Thyroid gland (tissue), 4 donors: ENCODE measurements at places on chromosomes 6 and 20. TPM values are rescaled to one million over a fixed set of nuclear protein-coding genes. Genes with fewer than 3 reads are reported as not detected.
A peak's percentile ranks its signal among the peaks of the same experiment; 100 is the strongest.

- no peak for DNase-seq
- no peak overlapping the region for H3K27ac ChIP-seq
Observed at GRCh38 chr6:168157272-168158212, 78.5 kb upstream of the FRMD1 start.

GRCh38 chr6:44655412-44656342 lies 268.2 kb downstream of the CDC5L start:
- no peaks in the 10 kb centered on the region for H3K27me3 ChIP-seq
- H3K4me1 ChIP-seq, result no peaks in the 10 kb centered on the region
- no peak overlapping the region for H3K27ac ChIP-seq

- H3K36me3 ChIP-seq, result no peaks in the 10 kb centered on the region
- no peak for DNase-seq
- H3K27ac ChIP-seq, result no peak overlapping the region
- H3K27me3 ChIP-seq, result no peaks in the 10 kb centered on the region
Observed at GRCh38 chr6:157531986-157532365, 151.0 kb downstream of the ZDHHC14 start.

Gene LYRM4
- 30.1 TPM for total RNA-seq

DNA sequence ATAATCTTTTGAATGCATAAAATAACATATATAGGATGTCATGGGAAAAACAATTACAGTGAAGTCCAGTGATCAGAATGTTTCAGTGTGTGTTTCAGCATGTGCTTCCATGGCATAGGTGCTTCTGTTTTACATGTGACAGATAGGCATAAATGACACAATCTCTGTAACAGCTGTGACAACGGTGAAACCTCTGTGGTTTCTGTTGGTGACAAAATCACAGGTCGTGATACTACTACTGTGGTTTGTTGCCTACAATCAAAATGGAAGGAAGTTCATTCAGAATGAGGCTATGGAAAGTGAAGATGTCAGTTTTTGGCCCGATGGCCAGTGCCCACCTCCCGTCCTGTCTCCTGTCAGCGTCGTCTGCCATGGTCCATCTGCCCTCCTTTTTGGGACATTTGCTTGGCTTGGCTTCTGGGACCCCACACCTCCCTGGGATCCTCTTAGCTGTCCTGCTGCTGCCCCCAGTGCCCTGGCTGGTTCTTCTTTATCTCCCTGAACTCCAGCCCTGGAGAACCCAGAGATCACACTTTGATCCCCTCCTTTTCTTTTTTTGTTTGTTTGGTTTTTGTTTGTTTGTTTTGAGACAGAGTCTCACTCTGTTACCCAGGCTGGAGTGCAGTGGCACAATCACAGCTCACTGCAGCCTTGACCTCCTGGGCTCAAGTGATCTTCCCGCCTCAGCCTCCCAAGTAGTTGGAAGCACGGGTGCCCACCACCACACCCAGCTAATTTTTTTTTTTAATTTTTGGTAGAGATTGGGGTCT lies 79.3 kb upstream of the NAA20 start:
- no peaks in the 10 kb centered on the region for H3K27me3 ChIP-seq
- H3K4me3 ChIP-seq, result no peak overlapping the region
- peak overlapping the region; percentile 32 for H3K27ac ChIP-seq

Gene SLC22A3
- total RNA-seq, result 0.67 TPM

Gene TFAP2A
- total RNA-seq, result 0.78 TPM

Gene LTB
- total RNA-seq, result not detected

- H3K4me1 ChIP-seq, result peaks cover 15% of the 10 kb centered on the region
- no peaks in the 10 kb centered on the region for H3K27me3 ChIP-seq
- no peak for DNase-seq
Observed at GRCh38 chr6:109875973-109876372, 102.1 kb upstream of the GPR6 start.

Gene GRM1
- 0.67 TPM for total RNA-seq

GRCh38 chr20:43895235-43895634 lies 19.4 kb upstream of the TOX2 start:
- no peaks in the 10 kb centered on the region for H3K4me1 ChIP-seq
- DNase-seq, result no peak
- H3K4me3 ChIP-seq, result no peak overlapping the region

Gene OR2H1
- not detected for total RNA-seq

Gene TCP11
- total RNA-seq, result 2.8 TPM

DNA sequence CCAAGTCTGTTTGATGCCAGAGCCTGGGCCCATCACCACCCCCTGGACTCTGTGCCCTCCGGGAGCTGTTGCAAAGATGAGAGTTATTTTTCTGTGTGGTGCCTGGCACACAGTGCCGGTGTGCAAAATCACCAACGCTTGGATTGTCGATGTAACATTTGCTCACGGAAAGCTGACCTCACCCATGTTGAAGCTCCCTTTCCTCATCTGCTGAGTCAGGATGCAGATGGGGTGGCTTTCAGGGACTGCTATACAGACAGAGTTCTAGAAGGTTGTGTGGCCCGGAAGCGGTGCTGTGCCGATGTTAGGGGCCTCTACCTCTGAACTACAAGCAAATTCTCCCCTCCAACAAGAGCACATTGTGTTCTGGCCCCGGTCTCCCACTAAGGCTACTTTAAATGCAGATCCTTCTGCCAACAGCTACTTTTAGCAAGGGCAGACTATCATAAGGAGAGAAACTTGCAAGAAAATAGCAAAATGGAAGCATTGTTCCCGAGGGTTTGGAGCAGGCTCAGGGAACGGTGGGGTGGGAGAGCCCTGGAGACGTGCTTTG lies 34.0 kb downstream of the EYA2 start:
- no peaks in the 10 kb centered on the region for H3K36me3 ChIP-seq
- peak; percentile 28 for DNase-seq
- H3K27ac ChIP-seq, result peak overlapping the region; percentile 49
- peaks cover 14% of the 10 kb centered on the region for H3K4me1 ChIP-seq
- no peak overlapping the region for H3K4me3 ChIP-seq

DNA sequence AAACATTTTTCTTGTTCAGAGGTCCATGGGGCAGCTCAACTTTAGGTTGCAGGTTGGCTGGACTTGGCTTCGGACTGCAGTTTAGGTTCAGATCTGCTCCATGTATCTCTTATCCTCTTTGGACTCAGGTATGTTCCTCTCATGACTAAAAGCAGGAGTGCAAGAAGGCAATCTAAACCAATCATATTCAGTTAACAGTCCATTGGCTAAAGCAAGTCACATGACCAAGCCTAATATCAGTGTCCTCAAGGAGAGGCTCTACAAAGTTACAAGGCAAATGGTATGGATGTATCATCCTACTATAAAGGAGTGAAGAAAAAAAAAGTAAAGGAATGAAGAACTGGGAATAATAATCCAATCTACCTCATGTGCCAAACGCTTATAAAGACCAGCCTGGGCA lies 2.5 kb upstream of the ACTR5 start:
- H3K4me1 ChIP-seq, result peaks cover 13% of the 10 kb centered on the region
- DNase-seq, result no peak
- H3K27ac ChIP-seq, result no peak overlapping the region
- H3K4me3 ChIP-seq, result no peak overlapping the region

Gene SPTLC3
- 71.5 TPM for total RNA-seq

- H3K4me1 ChIP-seq, result no peaks in the 10 kb centered on the region
- H3K27me3 ChIP-seq, result no peaks in the 10 kb centered on the region
- DNase-seq, result peak; percentile 38
- no peaks in the 10 kb centered on the region for H3K36me3 ChIP-seq
- H3K4me3 ChIP-seq, result no peak overlapping the region
- H3K27ac ChIP-seq, result no peak overlapping the region
Observed at GRCh38 chr6:37547564-37548061, 47.9 kb upstream of the CCDC167 start.

DNA sequence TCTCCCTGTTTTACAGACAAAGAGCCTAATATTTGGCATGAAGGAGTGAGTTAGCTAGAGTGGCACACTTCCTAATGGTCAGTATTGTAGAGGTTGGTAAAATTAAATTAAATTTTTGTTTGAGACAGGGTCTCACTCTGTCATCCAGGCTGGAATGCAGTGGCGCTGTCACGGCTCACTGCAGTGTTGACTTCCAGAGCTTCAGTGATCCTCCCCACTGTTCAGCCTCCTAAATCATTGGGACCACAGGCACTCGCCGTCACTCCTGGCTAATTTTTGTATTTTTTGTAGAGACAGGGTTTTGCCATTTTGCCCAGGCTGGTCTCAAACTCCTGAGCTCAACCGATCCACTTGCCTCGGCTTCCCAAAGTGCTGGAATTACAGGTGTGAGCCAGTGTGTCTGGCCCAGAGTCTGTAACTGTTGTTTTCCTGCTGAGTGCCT lies 70.9 kb downstream of the SCAND1 start:
- no peaks in the 10 kb centered on the region for H3K27me3 ChIP-seq
- H3K4me1 ChIP-seq, result peaks cover 17% of the 10 kb centered on the region
- H3K27ac ChIP-seq, result peak overlapping the region; percentile 51
- no peak overlapping the region for H3K4me3 ChIP-seq

GRCh38 chr6:56017198-56017597 lies 141.8 kb upstream of the BMP5 start:
- DNase-seq, result no peak
- no peak overlapping the region for H3K4me3 ChIP-seq
- no peaks in the 10 kb centered on the region for H3K4me1 ChIP-seq
- no peaks in the 10 kb centered on the region for H3K27me3 ChIP-seq
- no peak overlapping the region for H3K27ac ChIP-seq

Gene RIPK1
- total RNA-seq, result 28.6 TPM

DNA sequence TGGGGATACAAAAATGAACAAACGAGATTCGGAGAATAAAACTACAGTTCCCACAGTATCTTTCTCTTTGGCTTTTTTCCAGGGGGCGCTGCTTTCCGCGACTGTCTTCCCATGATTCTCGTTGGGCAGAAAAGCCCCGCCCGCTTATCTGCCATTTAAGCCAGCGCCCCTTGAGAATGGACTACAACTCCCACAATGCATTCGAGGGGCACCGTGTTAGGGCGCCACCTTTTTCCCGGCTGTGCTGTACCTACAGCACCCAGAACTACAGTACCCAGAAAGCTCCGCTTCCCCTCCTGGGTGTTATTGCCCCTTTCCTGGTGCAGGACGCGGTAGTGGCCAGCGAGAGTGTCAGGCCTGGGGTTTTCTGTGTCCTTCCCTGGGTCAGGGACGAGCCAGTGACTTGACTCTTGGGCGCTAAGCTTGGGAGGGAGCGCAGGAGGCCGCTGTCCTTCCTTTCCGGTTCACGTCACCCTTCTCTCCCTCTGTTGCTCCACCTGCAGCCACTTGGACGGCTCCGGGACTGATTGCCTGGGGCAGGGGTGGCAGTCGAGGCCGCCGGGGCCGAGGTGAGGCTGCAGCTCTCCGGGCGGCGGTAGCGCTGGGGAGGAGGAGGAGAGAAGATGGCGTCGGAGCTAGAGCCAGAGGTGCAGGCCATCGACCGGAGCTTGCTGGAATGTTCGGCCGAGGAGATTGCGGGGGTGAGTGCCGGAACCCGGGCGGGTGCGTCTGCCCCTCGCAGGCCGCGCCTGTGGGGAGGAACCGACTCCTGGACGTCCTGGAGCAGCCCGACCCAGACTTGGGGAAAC lies at the start of gene UBR2:
TSS of gene UBR2 (plus strand) at position 333 of the 809 bp plus-strand sequence. CDS start at position 624, 291 bp downstream.
- peak within 1 kb of the TSS; percentile 87 for H3K4me3 ChIP-seq
- H3K4me1 ChIP-seq, result peaks cover 14% of the 10 kb centered on the region

- no peaks in the 10 kb centered on the region for H3K36me3 ChIP-seq
- peaks cover 29% of the 10 kb centered on the region for H3K4me1 ChIP-seq
- peak overlapping the region; percentile 47 for H3K27ac ChIP-seq
- no peaks in the 10 kb centered on the region for H3K27me3 ChIP-seq
- H3K4me3 ChIP-seq, result no peak overlapping the region
Observed at GRCh38 chr20:25338112-25339023, 52.3 kb downstream of the ABHD12 start.

- no peak overlapping the region for H3K4me3 ChIP-seq
- no peak overlapping the region for H3K27ac ChIP-seq
- H3K4me1 ChIP-seq, result no peaks in the 10 kb centered on the region
- H3K27me3 ChIP-seq, result no peaks in the 10 kb centered on the region
- no peak for DNase-seq
- H3K36me3 ChIP-seq, result no peaks in the 10 kb centered on the region
Observed at GRCh38 chr6:23173234-23173633, 603.9 kb downstream of the HDGFL1 start.

DNA sequence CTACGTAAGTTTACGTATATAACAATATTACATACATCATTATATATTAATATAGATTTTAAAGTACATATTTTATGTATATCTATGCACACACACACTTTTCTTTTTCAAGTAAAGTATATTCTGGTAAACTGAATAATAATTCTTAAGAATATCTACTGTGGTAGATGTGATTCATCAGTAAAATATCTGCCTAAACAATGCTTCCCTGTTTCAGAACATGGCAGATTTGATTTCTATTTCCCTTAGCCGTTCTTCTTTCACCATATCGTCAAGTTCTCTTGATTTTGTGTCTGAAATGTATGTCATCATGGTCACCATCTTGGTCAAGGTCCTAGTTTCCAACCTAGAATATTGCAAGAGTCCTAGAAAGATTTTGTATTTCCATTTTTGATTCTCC lies 195.6 kb downstream of the HDGFL1 start:
- DNase-seq, result no peak
- no peak overlapping the region for H3K4me3 ChIP-seq
- H3K27me3 ChIP-seq, result no peaks in the 10 kb centered on the region
- H3K27ac ChIP-seq, result no peak overlapping the region
- peaks cover 6% of the 10 kb centered on the region for H3K4me1 ChIP-seq

- H3K27me3 ChIP-seq, result no peaks in the 10 kb centered on the region
- peak overlapping the region; percentile 94 for H3K4me3 ChIP-seq
- H3K27ac ChIP-seq, result peak overlapping the region; percentile 93
- DNase-seq, result peak; percentile 33
- no peaks in the 10 kb centered on the region for H3K36me3 ChIP-seq
Observed at GRCh38 chr20:58389324-58389967, 417 bp downstream of the VAPB start.

Gene LBP
- total RNA-seq, result 3.4 TPM

GRCh38 chr6:135195522-135195921 lies 14.4 kb downstream of the MYB start:
- no peak overlapping the region for H3K4me3 ChIP-seq
- no peaks in the 10 kb centered on the region for H3K4me1 ChIP-seq
- no peak for DNase-seq
- H3K27ac ChIP-seq, result no peak overlapping the region
- H3K27me3 ChIP-seq, result no peaks in the 10 kb centered on the region

DNA sequence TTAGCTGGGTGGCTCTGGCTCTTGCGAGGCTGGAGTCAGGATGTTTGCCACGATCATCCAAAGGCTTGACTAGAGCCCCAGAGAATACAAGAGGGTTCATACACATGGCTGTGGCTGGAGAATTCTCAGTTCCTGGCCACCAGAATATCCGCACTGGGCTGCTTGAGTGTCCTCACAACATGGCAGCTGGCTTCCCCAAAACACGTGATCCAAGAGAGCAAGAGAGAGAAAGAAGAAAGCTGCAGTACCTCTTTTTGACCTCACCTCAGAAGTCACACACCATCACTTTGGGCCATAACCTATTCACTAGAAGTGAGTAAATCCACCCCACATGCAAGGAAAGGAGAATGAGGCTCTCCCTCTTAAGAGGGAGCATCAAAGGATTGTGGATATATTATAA lies 21.5 kb upstream of the BPIFB1 start:
- H3K36me3 ChIP-seq, result no peaks in the 10 kb centered on the region
- no peak for DNase-seq
- H3K4me3 ChIP-seq, result no peak overlapping the region
- H3K27ac ChIP-seq, result no peak overlapping the region
- H3K4me1 ChIP-seq, result no peaks in the 10 kb centered on the region

- no peak for DNase-seq
- no peaks in the 10 kb centered on the region for H3K27me3 ChIP-seq
- H3K4me1 ChIP-seq, result no peaks in the 10 kb centered on the region
- H3K27ac ChIP-seq, result no peak within 1 kb of the TSS
- no peak within 1 kb of the TSS for H3K4me3 ChIP-seq
Observed at GRCh38 chr20:58228484-58229197, at the start of gene ANKRD60. Gene ANKRD60 (minus strand): TSS chr20:58228653. CDS start chr20:58228653, 0 bp downstream.

Gene RPP21
- 77.3 TPM for total RNA-seq
